ENCODE measurements at places on chromosomes 12 and 14.

GRCh38 chr12:117028254-117028653 is 71.0 kb downstream of the TESC start:
- no peak for DNase-seq

- peak; percentile 82 for DNase-seq
Measured at GRCh38 chr12:55072083-55072482, 52.3 kb downstream of the NEUROD4 start.

DNA sequence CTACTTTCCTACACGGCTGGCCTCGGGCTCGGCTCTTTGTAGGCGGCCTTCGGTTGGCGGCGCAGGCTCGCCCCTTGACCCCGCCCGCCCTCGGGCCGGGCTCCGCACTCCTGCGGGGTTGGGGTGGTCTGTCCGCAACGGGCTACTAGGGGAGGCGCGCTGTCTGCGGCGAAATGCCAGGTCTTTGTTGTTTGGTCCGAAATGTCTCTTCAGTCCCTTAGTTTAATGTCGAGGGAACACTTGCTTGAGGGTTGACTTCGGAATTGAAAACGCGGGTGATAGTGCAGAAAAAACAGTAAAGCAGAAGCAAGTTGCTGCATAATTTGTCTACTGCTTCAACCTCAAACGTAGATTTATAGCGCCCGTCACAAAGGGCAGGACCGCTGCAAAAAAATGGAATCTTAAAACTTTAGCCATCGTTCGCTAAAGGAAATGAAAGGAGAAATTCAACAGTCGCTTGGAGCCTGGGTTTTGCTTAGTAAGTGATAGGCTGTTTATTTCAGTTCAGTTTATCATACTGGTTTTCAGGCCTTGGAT is 390 bp downstream of the JKAMP start:
- DNase-seq: no peak

- no peak for DNase-seq
Measured at GRCh38 chr14:37655418-37655817, 60.0 kb downstream of the TTC6 start.

DNA sequence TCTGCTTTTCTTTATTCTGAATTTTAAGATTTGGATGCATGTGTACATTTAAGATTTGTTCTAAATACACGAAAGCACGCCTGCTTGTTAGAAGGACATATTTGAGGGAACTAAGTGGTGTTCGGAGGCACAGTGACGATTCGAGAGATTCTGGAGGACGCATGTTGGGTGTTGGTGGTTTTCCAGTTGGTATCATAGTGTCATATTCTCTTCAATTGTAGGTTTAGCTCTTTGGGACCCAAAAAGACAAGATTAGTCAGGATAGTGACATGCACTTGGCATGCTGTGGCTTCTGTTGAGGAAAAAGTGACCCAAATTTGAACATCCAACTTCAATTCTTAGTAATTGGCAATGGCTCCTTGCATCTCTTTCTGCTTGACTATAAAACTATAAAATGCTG is 30.1 kb downstream of the PRKCH start:
- no peak for DNase-seq

Data from stimulated activated CD4-positive, alpha-beta T cell treated with anti-CD3 and anti-CD28 coated beads, Interleukin-2, amount 100 ng/mL, for 24 hours (primary cell).